ENCODE measurements at places on chromosomes 3 and 15.

DNA sequence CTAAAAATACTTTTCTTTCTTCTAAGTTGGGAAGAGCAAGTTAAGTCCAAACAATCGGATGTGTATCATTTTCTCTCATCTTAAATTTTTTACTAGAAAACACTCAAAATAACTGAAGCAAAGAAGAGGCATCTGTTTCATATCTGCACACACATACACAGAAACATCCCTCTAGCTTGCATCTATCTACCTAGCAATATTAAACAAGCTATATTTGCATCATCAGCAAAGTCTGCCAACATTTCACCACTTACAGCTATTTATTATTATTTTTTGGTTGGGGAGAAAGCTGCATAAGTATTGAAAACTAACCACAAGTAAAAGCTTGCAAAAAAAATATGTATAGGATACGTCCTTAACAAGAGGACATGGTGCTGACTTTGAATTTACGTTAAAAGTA is 1.9 kb downstream of the GOLIM4 start:
- no peak for DNase-seq

GRCh38 chr15:65184305-65184867 is 756 bp downstream of the CLPX start:
- DNase-seq, result peak; percentile 34

DNA sequence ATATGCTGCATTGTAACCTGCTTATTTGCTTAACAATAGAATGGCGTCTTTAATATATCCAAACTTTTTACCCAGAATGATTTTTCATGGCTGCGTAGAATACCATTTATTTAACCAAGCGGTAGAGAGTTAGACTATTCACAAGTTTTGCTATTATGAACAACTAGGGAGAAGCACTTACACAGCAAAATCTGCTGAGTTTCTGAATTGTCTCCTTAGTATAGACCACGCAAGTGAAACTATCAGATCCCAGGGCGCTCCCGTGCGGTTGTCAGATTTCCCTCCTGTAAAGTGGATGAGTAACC is 12.6 kb upstream of the ADPGK start:
- DNase-seq, result no peak

DNA sequence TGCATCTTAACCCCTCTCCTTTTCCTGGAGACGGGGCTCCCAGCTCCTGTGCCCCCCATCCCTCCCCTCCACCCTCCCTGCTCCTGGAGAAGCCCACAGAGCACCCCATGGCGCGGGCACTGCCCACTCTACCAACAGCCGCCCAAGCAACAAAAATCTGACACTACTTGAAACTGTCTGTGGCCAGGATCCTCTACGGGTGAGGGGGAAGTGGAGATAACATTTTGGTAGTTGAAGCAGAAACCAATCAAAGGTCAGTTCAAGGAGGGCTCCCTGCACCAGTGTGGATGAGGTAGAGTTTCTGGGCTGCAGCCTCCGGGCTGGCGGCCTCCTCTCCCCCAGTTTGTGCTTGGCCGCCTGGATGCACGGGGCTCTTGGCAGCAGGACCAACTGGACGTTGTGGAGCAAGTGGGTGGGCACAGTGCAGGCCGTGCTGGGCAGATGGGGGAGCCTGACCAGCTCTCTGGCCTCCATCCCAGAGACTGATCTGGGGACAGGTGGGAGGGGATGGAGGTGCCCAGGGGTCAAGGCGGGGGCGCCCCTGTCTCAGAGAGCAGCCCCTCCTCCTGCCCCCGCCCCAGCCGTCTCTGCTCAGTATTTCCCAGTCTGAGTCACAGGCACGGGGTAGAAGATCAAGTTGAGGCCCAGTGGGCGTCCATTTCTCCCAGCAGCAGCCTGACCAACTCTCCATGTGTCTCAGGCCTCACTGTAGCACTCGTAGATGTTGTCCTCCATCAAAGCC is 12.8 kb downstream of the H1-8 start:
- DNase-seq, result no peak

DNA sequence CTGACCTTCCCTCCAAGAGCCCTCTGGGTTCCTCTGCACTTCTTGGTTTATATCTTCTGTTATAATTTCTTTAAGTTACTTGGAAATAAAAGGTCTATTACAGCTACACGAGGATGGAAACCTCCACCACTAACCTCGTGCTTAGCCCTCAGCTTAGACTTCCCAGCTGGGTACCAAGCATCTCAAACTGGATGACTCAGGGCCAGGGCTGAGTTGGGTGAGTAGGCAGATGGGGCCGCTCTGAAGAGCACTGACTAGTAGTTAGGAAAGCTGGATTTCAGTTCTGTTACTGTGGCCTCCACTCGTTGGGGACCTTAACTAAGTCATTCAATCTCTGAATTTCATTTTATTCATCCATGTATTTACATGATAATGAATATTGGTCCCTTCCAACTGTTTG is 1036.6 kb downstream of the IGSF11 start:
- no peak for DNase-seq

- DNase-seq, result no peak
Observed at GRCh38 chr3:459311-459670, 262.7 kb downstream of the CHL1 start.

DNA sequence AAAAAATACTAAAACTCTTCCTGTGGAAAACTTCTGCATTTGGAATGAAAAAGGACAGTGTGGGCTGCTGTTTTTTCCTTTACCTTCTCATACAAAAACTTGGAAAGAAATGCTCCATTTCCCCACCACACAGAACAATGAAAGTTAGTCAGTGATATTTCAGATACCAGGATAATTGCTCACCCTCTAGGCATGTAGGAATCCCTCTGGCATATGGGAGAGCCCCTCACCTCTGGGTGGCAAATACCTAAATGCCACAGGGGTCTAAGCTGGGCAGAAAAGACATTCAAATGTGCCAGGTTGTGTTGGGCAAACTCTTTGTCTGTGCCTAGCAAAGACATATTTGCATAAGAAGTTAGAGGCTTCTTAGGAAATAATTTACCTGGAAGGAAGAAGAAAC is 560.3 kb upstream of the NR2F2 start:
- DNase-seq, result no peak

- no peak for DNase-seq
Observed at GRCh38 chr3:57793737-57794187, 37.7 kb downstream of the SLMAP start.

DNA sequence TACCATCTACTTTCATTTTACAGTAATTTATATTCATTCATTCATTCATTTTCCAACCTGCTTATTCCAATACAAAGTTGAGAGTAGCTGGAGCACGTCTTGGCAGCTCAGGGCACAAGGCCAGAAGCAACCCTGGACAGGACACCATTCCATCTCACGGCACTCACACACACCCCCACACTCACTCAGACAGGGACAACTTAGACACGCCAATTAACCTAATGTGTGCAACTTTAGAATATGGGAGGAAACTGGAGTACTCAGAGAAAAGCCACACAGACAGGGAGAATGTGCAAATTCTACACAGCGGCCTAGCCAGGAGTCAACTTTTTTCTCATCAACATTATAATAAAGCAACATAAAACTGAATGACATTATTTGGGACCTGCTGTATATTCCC is 46.7 kb downstream of the IGF2BP2 start:
- DNase-seq, result no peak

DNA sequence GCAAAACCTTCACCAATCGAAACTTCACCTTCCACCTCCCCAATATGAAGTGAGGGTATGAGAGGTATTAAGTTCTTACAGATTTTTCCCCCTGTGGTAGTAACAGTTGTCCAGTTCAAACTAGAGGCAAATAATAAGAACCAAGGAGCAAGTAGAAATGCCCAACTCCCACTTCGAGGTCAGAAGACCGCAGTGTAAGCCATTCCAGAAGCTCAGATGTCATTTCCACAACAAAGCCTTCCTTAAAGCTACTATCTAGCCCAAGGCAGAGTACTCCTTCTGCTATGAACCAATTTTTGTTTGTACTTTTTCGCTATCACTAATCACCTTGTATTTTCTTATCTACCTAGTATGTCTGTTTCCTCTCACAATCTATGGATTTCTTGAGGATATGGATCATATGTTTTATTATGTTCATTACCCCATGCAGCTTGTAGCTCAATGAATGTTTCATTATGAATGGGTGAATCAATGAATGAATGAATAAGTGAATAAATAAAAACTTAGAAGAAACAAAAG is 235.7 kb upstream of the KCNMB2 start:
- no peak for DNase-seq

DNA sequence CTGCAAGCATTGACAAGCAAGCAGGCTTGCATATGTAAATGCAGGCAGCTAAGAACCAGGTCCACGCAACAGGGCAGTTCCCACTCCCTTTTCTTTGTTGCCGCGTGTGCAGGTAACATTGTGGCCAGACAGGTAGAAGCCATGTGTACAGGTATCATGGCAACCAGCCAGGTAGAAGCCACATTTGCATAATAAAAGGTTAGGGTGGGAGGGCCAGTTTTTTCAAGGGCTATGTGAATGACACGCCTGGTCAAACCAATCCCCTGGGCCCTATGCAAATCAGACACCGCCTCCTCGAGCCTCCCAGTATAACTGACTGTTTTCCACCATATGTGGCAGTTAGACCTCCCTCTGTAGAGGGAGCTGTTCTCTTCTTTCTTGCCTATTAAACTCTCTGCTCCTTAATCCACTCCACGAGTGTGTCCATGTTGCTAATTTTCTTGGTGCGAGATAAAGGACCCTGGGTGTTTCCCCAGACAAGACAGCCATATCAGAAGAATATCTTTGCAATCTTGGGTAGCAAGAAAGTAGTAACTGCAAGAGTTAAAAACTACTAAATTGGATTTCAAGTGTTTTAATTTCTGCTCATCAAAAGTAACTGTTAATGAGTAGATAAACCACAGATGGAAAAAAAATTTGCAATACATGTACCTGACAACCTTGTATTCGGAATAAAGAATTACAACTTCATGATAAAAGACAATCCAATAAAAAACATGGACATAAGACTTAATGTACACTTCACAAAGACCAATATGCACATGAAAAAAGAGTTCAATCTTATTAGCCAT is 21.8 kb downstream of the PCOLCE2 start:
- DNase-seq, result no peak

DNA sequence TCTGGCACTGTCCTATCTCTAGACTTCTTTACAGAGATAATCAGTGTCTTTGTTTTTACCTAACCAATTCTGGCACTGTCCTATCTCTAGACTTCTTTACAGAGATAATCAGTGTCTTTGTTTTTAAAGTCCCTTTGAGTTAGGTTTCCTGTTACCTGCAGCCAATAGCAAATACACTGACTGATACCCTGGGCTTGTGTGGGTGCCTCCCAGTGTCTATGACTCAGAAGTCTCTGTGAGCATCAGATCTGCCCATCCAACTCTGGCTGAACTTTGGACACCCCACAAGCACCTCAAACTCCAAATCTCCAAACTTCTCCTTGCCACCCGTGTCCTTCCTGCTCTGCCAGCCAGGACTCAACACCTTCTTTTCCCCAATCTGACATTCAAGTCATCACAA is 30.4 kb downstream of the SLC41A3 start:
- no peak for DNase-seq

DNA sequence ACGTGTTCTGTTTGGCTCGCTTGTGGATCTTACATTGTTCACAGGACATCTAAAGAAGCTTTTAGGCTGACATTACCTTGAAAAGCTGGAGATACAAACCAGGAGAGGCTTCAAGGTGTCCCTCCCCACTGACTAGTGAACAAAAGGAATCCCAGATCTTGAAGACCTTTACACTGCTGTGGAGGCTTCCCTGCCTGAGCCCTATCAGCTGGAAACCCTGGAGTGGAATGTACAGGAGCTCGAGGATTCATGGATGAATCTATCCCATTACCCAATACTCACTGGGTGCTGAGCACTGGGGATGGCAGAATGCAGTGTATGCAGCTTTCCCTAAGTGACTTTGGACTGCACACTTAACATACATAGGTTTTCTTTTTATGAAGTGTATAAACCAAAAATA is 82.3 kb upstream of the MFGE8 start:
- no peak for DNase-seq

DNA sequence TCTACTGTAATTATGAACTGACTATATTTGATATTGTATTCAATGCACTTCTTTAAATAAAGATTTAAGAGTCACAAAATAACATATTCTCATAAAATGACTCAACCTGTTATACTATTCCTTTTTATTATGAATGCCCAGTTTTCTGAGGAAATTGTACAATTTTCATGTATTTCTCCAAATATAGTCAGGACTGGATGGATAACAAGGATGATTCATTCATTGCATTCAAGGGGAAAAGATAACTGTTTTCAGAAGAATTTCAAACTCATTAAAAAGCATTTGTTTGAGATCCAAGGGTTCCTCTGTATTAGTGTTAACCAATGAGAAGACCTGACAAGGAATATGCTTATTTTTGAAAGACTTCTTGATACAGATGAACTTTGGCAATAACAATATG is 163.7 kb downstream of the MEIS2 start:
- no peak for DNase-seq

DNA sequence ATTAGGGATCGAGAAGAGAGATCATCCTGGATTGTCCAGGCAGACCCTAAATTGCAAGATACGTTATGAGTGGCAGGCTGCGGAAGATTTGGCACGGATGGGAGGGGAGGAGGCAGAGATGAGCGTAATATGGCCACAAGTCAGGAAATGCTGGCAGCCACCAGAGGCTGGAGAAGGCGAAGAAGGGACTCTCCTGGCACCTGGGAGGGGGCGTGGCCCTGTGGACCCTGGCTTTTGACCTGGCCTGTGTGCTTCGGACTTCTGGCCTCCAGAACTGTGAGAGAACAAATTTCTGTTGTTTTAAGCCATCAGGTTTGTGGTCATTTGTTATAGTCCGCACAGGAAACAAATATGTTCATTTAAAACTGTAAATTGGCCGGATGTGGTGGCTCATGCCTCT is 31.9 kb upstream of the IGF1R start:
- no peak for DNase-seq

- DNase-seq, result no peak
Observed at GRCh38 chr3:23099677-23100076, 103.5 kb upstream of the UBE2E2 start.

DNA sequence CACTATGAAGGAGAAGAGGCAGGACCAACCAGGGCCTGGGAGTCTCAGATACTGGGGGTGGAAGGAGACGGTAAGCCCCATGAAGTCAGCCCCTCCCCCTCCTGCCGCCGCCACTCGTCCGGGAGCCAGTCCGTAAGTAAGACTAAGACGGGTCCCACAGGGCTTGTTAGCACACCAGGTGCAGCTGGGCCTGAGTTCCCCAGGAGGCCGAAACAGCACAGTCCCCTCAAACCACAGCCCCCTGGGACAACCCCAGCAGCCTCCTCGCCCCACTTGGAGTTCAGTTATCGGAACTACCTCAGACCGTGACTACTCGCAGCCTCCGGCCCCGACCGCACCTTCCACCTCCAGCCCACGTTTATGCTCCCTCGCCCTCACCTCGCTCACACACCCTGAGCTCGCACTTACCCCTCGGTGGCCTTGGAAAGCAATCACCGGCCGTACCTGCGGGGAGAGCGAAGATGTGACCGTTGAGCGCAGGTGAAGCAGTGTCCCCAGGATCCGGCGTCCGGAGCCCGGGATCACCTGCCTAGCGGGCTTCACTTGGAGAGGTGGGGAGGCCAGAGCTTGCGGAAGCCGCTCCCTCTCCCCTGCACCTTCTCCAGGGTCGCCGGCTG is 557 bp downstream of the ELL3 start:
- peak; percentile 79 for DNase-seq

GRCh38 chr3:162525771-162526170 is 1029.2 kb downstream of the OTOL1 start:
- DNase-seq, result no peak
